G401 (cell line): ENCODE measurements at places on chromosomes 13 and 19. TPM values are rescaled to one million over a fixed set of nuclear protein-coding genes. Genes with fewer than 3 reads are reported as not detected.

GRCh38 chr19:33501693-33502356 lies 19.8 kb downstream of the PEPD start:
- DNase-seq: no peak

GRCh38 chr19:1411255-1412191 lies 4.1 kb downstream of the DAZAP1 start:
- peak; percentile 87 for DNase-seq

GRCh38 chr13:39374741-39375189 lies 228.2 kb downstream of the LHFPL6 start:
- DNase-seq: no peak

The ATXN8OS gene
- total RNA-seq: not detected in 2 replicates

GRCh38 chr19:12967907-12968306 lies 1.5 kb upstream of the DAND5 start:
- DNase-seq: no peak

The SPRY2 gene
- 0.24 and 0.49 TPM in 2 replicates for total RNA-seq

DNA sequence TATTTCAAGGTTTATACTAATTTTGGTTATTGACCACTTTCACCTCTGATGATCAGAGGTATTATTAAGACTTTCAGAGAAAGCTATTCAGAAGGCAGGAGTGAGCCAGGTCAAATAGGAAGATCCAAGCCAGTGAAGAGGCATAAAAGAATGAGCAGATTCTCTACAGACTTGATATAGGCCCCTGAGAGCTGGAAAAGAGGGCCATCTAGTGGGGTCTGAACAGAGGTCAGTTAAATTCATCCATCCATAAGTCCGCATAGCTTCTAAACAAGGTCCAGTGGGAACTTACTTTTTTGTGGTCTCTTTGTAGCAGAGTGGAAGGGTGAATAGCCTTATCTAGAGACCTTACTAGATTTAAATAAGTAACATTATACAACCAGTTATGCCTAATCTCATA lies 126.6 kb upstream of the UFM1 start:
- DNase-seq: no peak

DNA sequence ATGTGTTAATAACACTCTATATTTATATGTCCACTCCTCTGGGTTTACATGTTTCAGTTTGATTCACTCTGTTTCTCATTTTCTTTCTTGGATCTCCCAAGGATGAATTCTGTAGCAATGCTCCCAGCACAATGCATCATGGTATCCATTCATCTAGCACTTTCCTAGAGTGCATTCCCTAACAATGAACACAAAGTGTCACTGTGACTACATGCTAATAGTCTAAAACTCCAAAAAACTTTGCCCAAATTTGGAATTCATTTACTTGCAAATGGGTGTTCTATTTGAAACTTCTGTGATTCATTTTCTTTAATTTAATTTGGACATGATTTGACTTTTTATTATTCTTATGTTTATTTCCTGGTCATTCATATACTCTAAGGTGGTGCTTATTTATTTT lies 286.3 kb downstream of the POU4F1 start:
- DNase-seq: peak; percentile 9

- DNase-seq: no peak
Measured at GRCh38 chr13:37364007-37364406, 234.6 kb downstream of the POSTN start.

DNA sequence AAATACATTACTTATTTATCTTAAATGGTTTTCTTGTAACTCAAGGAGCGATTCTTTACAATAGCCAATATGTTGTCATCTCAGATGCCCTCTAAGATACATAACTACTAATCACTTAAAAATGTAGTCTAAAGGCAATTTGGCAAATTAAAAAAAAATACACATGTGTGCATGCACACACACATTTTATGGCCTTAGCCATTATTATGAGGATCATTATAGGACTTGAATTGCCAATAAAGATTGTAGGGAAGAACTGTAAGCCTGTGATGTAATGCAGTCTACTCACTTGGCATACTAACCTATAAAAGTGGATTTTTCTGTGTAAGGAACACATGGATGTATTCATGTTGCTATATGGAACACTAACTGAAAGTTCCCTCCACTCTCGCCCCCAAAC lies 274.3 kb downstream of the SHISA2 start:
- no peak for DNase-seq

DNA sequence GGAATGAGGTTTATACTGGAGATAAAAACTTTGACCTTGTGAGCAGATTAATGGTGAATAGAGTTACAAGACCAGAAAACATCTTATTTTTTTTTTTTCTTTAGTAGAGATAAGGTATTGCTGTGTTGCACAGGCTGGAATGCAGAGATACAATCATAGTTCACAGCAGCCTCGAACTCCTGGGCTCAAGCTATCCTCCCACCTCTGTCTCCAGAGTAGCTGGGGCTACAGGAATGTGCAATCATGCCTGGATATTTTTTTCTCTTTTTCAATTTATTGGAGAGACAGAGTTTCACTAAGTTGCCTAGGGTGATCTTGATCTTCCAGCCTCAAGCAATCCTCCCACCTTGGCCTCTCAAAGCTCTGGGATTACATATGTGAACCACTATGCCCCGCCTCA lies 2139.1 kb downstream of the PCDH9 start:
- DNase-seq: no peak

DNA sequence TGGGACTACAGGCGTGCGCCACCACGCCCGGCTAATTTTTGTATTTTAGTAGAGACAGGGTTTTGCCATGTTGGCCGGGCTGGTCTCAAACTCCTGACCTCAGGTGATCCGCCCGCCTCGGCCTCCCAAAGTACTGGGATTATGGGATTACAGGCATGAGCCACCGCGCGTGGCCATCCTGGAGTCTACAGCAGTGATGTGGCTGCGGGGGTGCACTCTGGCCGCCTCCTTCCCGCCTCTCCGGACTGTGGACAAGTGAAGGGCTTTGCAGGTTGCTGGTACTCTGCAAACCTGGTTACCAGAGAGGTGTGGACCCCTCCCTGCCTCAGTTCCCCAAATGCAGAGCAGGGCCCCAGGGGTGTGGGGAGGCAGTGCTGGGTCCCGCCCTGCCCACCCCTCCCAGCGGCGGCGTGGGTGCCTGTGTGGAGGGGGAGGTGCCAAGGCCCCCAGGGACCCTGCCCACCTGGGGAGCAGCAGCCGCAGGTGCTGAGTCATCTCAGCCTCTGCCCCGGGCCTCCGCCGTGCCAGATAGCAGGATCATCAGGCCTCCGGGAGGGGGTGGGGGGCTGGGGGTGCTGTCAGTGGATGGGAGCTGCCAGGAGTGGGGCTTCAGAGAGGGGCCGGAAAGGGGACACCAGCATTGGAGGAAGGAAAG lies 23.1 kb downstream of the ARID3A start:
- no peak for DNase-seq

The SIGLECL1 gene
- total RNA-seq: not detected in 2 replicates

- DNase-seq: no peak
Measured at GRCh38 chr13:75764926-75765310, 128.8 kb downstream of the LMO7 start.
